Activated T-helper 1 cell treated with Interleukin-2 at 50 U/mL for 16 hours (primary cell): ENCODE measurements at places on chromosomes 5 and 9.

- no peak for DNase-seq
These were observed 125.8 kb upstream of the DAPK1 start for GRCh38 chr9:87371795-87372355.

DNA sequence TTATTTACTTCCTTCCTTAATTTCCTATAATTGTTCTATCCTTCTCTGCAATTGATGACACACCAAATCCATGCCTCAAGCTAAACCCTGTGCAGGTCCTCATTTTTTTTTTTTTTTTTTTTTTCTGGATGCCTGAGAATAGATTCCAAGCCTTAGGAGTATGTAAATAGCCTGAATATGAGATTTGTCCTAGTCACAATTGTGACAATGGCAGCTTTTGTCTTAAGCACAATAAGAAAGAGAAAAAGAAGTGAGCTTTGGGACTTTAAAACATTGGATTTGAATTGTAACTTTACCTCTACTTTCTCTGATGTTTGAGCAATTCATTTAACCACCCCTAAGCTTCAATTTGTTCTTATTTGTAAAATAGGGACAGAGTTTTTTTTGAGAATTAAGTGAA is 280.5 kb downstream of the TUSC1 start:
- no peak for DNase-seq

DNA sequence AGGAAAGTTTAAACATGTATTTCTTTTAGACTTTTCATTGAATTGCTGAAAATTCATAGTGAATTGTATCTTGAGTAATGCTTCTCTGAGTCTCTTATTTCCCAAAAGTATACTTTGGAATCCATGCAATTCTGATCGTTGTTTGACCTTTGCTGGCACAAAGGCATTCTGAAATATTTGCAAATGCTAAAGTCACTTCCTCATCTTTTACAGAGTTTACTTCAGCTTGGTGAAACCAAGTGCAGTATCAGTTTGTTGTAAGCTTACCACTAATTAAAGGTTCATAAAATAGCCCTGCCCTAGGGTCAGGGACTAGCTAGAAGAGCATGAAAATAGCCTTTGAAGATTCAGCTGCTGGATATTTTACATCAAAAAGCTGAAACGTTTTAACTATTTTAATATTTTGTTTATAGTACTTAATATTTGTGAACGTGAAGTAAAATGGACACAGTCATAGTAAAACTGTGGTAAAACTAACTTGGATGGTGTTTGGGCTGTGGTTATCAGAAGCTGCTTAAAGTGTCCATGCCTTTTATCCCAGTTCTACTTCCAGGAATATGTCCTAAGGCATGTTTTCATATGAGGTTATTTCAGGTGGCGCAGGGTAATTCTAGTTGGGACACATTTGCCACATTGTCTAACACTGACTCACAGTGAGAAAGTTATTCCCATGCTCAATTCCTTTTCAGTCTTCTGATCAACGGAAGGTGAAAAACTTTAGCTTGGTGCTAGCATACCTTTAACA is 45.3 kb downstream of the SLC22A5 start:
- no peak for DNase-seq

GRCh38 chr9:121529237-121529987 is 29.8 kb upstream of the GGTA1 start:
- no peak for DNase-seq

DNA sequence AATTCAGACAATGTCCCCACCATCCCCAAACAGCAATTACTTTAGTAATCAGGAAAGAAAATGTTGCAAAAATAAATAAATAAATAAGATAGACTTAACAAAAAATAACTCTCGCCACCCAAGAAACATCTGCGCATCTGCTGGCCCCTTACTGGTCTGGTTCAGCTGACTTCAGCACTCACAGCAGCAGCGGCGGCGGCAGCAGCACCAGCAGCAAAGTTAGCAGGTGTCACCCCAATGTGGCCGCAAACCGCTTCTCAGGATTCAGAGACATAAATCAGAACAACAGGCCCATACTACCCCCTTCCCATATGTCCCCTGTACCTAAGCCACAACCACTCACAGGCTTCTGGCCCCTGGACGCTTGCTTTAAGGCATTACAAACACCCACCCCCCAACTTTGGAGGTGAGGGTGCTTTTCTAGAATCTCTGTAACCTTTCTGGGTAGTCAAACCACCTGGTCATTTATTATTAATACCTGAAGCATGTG is 593.0 kb downstream of the BNC2 start:
- DNase-seq: no peak

- DNase-seq: no peak
These were observed 21.9 kb upstream of the MED10 start for GRCh38 chr5:6399980-6400910.

- DNase-seq: no peak
These were observed 65.8 kb upstream of the CHD1 start for GRCh38 chr5:98994611-98995010.

DNA sequence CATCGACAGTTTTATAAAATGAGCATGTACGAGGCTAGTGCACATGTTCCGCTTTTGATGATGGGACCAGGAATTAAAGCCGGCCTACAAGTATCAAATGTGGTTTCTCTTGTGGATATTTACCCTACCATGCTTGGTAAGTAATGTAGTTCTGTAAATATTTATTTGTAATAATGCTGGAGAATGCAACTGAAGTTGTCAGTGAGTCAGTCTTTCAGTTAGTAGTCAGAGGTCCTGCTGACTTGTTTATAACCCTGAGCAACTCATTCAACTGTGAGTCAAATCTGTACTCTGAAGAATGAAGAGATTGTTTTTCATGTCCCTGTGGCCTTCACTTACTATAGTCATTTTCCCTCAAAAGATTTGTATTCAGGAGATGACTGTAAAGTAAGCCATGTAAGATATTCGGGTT is 28.4 kb upstream of the GPR150 start:
- DNase-seq: no peak

DNA sequence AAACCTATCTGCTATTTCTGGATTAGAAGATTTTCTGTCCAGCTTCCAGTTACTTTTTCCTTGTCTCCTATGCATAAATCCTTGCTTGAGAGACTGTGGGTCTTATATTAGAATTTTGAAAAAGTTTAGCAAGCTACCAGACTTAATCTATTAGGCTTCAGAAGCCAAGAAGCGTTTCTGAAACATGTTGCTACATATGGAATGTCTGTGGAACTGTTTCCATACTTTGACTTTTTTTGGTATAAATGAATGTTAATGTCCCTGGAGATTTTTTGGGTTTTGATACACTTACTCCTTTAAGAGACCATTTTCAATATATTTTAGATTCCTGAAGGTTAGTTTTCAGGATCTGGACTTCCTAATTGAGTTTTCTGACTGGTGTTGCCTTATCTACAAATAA is 191.4 kb upstream of the SGCD start:
- no peak for DNase-seq
